ENCODE measurements at places on chromosomes 6 and 20.
A peak's percentile ranks its signal among the peaks of the same experiment; 100 is the strongest.

- no peak for DNase-seq
Measured at GRCh38 chr6:118559659-118560058, 11.6 kb downstream of the PLN start.

DNA sequence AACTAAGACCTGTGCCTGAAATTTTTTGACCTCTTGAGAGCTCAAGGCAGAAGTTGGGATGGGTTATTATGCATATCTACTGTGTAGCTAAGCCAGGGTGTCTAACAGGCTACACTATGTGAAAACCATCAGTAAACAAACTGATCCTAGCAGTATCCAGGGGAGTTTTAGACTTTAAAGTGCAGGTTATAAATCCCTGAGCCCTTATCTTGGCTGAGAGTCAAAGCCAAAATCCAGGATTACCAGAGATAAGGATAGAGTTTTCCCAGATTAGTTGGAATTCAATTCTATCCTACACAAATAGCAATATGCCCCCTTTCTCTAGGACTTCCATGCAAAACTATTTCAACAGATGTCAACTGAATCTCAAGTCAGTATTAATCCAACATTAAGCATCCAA lies 1229.7 kb downstream of the GRIK2 start:
- no peak for DNase-seq

DNA sequence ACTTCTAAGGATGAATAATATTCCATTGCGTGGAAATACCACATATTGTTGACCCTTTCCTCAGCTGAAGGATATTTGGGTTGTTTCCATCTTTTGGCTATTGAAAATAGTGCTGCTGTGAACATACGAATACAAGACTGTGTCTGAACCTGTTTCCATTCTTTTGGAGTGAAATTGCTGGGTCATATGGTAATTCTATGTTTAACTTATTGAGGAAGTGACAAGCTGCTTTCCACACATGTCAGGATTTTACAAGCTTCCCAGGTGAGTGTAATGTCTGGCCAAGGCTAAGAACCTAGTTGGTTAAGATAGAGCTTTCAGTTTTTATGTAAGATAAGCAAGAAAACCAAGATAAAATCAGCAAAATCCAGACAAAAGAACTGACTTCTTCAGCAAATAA lies 48.8 kb downstream of the PPP1R3G start:
- no peak for DNase-seq

DNA sequence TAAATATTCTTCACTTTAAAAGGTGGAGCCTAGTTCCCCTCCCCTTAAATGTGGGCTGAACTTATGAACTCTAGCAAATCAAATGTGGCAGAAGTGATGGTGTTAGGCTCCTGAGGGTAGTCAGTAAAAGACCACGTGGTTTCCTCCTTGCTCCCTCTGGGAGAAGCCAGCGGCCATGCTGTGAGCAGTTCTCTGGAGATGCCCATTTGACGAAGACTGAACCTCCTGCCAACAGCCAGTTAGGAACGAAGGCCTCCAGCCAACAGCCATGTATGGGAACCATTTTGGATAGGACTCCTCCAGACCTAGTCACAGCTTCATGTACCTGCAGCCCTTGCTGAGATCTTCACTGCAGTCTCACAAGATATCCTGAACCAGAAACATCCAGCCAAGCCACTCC lies 7.6 kb upstream of the MOCS1 start:
- no peak for DNase-seq

DNA sequence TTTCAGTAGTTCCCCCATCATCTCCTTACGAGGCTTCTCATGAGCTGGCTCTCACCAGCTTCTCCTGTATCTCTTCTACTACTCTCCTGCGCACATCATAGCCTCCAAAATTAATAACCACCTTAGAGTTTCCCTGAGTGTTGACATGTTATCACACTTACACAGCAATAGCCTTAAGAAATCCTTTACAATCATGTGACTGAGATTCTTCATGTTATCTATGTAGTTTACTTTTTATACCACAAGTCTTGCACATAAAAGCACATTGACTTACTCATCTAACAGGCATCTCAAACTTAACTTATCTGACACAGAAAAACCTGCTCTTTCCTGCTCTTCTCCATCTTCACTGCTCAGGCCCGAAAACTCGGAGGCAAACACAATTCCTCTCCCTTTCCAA lies 103.7 kb upstream of the TAB2 start:
- DNase-seq, result no peak

- DNase-seq, result peak; percentile 23
Measured at GRCh38 chr6:112331306-112331705, 15.8 kb upstream of the RFPL4B start.

- DNase-seq, result no peak
Measured at GRCh38 chr20:52346797-52347196, 155.2 kb upstream of the ZFP64 start.

DNA sequence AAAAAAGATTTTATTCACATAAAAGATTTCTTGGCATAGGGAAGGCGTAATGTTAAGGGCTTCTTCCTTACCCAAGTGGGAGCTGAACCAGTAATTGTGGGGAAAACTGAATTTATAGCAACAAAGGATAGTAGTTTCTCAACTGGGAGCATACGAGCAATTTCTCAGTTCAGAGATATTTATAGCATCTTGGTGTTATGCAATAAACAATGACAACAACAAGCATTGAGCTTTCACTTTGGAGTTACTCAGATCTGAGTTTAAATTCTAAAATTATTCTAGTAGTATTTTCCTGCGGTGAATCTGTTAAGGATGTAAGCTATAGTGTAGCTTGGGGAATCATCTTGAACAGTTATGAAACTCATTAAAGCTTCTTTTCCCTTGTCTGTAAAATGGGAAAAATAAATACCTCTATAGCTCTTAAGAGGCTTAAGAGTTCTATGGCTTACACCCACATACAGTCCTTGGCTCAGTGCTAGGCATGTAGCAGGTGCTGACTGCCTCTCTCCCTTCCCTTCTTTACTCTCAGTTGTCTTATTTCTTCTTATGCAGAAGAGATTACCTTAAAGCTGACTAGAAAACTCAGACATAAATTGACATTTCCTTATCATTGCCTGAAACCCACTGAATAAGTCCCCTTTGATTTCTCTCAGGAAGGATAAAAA lies 58.8 kb downstream of the SAMD5 start:
- no peak for DNase-seq

DNA sequence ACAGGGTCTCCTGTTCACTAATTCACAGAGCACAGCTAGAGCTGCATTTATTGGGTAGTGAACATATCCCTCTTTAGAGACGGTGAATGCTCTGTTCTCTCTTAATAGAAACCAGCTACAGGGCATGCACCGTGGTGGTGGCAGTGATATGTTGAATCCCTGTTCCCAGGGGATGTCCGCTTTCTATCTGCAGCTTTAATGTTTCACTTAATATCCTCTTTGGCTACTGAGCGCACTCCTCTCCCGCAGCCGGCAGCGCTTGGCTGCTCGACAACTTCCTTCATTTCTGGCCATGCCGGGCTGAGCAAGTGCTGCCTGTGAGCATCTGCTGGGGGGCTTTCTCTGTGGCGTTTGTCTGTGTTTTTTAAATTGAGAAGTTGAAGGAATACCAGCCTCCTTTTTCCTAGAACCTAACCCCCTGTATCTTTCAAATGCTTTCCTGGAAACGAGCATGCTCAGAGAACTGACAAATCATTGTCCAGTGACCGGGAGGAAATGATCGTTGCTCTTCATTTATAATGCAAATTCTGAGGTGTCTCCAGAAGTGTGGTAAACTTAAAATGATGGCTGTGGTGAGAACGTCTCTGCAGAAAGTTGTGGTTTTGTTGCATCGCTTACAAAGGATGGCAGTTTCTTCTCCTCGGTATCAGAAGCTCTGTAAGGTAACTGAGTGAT lies 297.9 kb downstream of the UTRN start:
- peak; percentile 16 for DNase-seq

- DNase-seq, result no peak
Measured at GRCh38 chr20:1388741-1389483, 3.9 kb downstream of the FKBP1A start.

- DNase-seq, result no peak
Measured at GRCh38 chr6:31677955-31678354, 2.9 kb downstream of the LY6G5C start.

DNA sequence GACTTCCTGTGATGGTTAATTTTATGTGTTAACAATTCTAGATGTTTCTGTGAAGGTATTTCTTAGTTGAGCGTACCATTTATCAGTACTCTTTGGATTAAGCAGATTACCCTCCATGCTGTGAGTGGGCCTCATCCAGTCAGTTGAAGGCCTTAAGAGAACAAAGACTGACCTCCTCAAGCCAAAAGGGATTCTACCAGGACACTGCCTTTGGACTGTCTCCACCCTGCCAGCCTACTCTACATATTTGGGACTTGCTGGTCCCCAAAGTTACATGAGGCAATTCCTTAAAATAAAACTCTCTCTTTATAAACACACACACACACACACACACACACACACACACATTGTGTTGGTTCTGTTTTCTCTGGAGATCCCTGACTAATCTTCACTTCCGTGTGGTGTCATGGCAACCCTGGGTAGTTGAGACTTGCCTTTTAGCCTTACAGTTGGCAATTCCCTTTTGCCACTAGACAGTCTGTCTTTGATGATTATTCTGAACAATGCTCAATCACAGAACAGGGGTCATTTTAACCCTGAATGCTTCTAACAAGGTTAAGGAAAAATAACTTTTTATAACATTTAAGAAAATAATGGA lies 32.2 kb downstream of the MRAP2 start:
- peak; percentile 57 for DNase-seq

- DNase-seq, result no peak
Measured at GRCh38 chr20:46257887-46258286, 50.4 kb downstream of the CDH22 start.

GRCh38 chr6:108166664-108167448 lies 1.0 kb downstream of the NR2E1 start:
- DNase-seq, result no peak

- DNase-seq, result peak; percentile 19
Measured at GRCh38 chr20:6122873-6123648, at the start of gene FERMT1. TSS of gene FERMT1 (minus strand) at chr20:6123030. CDS start at chr20:6119554, 3,476 bp downstream.

GRCh38 chr20:57476641-57477461 lies 48.1 kb downstream of the CTCFL start:
- DNase-seq, result no peak

DNA sequence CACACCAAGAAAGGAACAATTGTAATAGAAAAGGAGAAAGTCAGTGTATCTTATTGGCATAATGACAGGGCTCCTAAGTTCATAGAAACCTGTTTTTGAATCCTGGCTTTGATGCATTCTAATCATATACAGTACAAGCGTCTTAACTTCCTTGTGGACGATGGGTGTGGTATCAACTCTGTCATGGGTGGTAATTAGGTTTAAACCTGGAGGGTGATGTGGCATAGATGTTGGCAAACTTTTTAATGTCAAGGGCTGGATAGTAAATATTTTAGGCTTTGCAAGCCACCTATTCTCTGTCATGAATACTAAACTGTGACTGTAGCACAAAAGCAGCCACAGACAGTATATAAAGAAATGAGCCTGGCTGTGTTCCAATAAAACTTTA lies 138.7 kb upstream of the EDN1 start:
- DNase-seq, result no peak

DNA sequence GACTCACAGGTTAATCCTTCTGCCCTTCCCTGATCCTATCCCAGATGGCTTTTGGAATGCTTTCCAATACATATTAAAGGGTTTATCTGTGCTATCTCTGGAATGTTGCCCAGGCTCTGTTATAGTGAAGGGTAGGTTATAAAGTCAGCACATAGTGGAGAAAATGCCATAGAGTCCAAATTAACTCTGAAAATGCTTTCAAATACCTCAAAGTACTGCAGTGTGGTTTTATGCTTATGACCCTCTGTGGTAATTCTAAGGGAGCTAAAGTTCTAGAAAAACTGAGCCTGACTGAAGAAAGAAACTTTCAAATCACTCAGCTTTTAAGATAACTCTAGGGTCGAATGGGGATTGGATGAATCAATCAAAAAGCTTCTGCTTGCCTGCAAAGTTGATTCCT lies 159.8 kb downstream of the PLCB1 start:
- DNase-seq, result no peak

DNA sequence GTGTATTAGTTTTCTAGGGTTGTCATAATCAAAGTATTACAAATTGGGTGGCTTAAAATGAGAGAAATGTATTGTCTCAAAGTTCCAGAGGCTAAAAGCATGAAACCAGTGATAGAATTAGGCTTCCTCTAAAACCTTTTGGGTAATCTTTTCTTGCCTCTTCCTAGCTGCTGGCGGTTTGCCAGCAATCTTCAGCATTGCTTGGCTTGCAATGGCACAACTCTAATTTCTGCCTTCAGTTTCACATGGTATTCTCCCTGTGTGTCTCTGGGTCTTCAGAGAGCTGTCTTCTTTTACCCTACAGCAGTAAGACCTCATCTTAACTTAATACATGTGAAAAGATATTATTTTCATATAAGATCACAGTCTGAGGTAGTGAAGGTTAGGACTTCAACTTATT lies 479.1 kb upstream of the GJE1 start:
- DNase-seq, result no peak

DNA sequence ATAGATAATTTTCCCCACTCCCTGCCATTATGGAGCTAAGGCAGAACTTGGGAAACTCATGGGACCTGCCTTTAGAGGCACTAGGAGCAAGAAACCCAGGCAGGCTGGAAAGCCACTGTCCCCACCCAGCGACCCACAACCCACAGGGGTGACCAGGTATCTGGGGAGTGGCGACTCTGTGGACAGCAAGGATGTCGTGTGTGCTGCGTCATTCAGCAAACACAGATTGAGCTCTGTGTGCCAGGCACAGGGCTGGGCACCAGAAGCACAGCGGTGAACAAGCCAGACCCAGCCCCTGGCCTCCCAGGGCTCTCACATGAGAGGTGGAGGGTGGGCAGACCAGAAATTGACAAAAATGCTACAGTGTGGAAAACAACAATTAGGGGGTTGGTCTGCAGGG lies 27.7 kb downstream of the DLGAP4 start:
- DNase-seq, result no peak

GRCh38 chr6:32603888-32604287 lies 14.2 kb upstream of the HLA-DRB1 start:
- no peak for DNase-seq

DNA sequence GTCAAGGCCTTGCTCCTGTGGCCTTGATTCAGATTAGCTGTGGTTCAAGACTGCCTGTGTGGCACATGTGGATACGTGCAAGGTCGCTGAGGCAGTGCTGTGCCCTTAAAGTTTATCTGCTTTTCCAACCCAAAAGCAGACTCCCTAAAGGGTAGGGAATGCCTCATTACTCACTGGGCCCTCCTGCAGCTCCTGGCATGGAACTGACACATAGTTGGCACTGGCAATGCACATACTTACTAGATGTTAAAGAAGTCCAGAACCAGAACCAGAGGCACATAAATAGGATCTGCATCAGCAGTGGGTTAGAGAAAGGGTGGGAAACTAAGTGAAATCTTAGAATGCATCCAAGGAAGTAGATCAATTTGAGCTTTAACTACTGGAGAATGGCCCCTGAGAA lies 90.6 kb upstream of the MLN start:
- no peak for DNase-seq

All from NCI-H1436 (cell line).